ENCODE measurements at places on chromosomes 2 and 18. TPM values are rescaled to one million over a fixed set of nuclear protein-coding genes. Genes with fewer than 3 reads are reported as not detected.
A peak's percentile ranks its signal among the peaks of the same experiment; 100 is the strongest.

- DNase-seq: no peak
Measured at GRCh38 chr2:88549616-88550292, 77.5 kb downstream of the EIF2AK3 start.

GRCh38 chr18:76565238-76566173 lies 70.5 kb upstream of the ZNF516 start:
- DNase-seq: peak; percentile 75

- DNase-seq: no peak
Measured at GRCh38 chr2:70009762-70010575, 48.5 kb upstream of the ASPRV1 start.

DNA sequence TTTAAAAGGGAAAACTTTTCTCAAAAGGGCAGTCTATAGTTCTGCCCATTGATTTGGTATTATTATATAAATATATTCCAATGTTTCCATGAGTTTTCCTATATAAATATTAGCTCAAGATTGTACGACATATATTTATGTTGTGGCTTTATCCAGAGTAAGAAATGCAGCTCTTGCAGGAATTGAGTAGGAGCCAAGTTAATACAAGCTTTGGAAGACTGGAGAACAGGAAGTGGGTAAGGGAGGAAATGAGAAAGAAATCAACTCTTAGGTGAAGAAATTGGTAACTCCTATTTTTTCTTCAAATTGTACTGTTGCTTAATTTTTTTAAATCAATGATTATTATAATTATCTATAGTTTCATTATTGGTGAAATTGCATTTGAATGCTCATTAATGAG lies 105.4 kb upstream of the FAM117B start:
- DNase-seq: no peak

Gene TUBA3E
- total RNA-seq: 60.2 TPM

- no peak for DNase-seq
Measured at GRCh38 chr2:172373076-172373475, 54.3 kb upstream of the ITGA6 start.

Gene TBR1
- total RNA-seq: not detected

Gene APLF
- 3.9 TPM for total RNA-seq

DNA sequence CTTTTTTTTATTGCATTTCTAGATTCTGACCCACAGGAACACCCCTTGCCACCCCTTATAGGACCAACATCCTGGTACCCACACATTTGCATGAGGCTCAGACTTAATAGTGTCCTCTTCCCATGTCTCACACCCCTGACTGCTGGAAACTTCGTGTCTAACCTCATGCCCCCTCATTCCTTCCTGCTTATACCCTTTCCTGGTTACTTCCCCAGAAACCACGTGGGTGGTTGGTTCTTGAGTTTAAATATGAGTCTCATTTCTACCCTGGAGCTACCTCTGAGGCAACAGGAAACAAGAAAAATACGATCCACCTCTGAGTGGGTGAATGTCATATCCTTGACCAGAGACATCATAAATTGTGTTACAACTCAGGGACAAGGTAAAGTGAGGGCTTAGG lies 1.6 kb downstream of the TNP1 start:
- DNase-seq: no peak

Gene SNTG2
- 0.77 TPM for total RNA-seq

GRCh38 chr2:83365476-83365875 lies 1093.6 kb downstream of the SUCLG1 start:
- DNase-seq: no peak

Data from left ventricle myocardium superior (tissue), 1 donor.